Endothelial cell of umbilical vein (primary cell): ENCODE measurements at places on chromosomes 5 and 9. TPM values are rescaled to one million over a fixed set of nuclear protein-coding genes. Genes with fewer than 3 reads are reported as not detected.

GRCh38 chr5:61228229-61228628 is 66.0 kb upstream of the SMIM15 start:
- H3K36me3 ChIP-seq: no peaks in the 10 kb centered on the region
- peaks cover 8% of the 10 kb centered on the region for H3K4me1 ChIP-seq
- H3K27me3 ChIP-seq: no peaks in the 10 kb centered on the region
- H3K27ac ChIP-seq: no peak overlapping the region
- no peak overlapping the region for H3K4me3 ChIP-seq
- peak; percentile 42 for DNase-seq

DNA sequence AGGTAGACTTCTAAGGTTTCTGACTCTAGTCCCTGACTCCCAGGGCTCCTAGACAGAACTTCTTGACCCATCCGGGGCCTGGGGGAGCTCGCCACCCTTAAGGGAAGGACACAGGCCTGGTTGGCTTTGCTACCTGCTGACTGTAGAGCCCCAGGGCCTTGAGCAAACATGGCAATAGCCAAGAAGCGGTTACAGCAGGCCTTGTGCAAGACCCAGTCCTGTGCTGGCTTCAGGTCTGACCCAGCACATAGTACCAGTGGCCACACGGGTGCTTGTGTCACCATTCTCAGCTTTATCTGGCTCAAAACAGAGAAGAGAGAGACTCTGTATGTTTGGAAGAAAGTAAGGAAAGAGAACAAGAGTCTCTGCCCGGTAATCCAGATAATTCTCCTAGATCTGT is 41.8 kb downstream of the AP3B1 start:
- H3K4me3 ChIP-seq: no peak overlapping the region
- no peak overlapping the region for H3K27ac ChIP-seq
- no peaks in the 10 kb centered on the region for H3K4me1 ChIP-seq
- no peaks in the 10 kb centered on the region for H3K36me3 ChIP-seq
- DNase-seq: no peak

DNA sequence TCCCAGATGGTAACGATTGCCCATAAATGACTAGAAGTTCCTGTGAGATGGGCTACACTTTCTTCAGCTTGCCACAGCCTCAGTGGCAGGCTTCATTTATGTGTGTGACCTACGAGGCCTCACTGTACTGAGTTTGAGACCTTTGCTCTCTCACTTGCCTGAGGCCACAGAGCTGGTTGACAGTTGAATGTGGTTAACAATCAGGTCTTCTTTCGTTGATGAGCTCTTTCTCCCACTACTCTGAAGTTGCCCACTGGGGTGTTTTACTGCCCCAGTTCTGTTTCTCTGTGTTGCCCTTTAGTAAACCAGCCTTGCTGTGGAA is 70.5 kb downstream of the CYFIP2 start:
- no peaks in the 10 kb centered on the region for H3K36me3 ChIP-seq
- DNase-seq: no peak
- no peak overlapping the region for H3K4me3 ChIP-seq
- H3K4me1 ChIP-seq: no peaks in the 10 kb centered on the region
- H3K27ac ChIP-seq: no peak overlapping the region

DNA sequence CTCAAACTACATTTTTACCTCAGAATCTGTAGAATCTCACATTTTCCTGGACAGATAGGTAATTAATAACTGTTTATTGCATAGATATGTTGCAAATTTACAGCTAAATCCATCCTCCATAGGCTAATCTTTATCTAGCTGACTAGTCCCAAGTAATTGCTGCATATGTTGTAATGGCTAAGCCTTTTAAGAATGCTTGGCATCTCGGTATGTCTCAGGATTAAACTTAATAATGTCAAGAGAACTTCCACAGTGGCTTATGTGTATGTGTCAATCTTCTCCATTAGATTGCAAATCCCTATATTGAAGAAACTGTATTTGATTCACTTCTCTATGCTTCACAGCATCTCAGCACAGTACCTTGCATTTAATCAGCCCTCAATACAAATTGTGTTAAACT is 131.9 kb downstream of the PRDM9 start:
- H3K4me3 ChIP-seq: no peak overlapping the region
- no peaks in the 10 kb centered on the region for H3K36me3 ChIP-seq
- no peaks in the 10 kb centered on the region for H3K27me3 ChIP-seq
- no peak overlapping the region for H3K27ac ChIP-seq

DNA sequence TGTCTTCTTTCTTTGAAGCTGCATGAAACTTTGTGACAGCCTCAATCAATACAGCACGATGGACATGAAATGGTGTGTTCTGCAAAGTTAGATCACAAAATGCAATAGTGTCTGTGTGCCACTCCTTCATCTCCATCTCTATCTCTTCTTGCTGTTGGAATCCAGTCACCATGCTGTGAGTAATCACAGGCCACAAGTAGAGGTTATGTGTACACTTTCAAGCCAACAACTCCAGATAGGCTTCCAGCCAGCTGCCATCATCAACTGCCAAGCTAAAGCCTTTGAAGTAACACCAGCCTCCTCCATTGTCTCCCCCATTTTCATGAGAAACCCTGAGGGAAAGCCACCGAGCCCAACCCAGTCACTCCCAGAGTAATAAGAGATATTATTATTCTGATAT is 360.6 kb downstream of the PTPRD start:
- H3K27me3 ChIP-seq: no peaks in the 10 kb centered on the region
- no peaks in the 10 kb centered on the region for H3K36me3 ChIP-seq
- no peak overlapping the region for H3K4me3 ChIP-seq

DNA sequence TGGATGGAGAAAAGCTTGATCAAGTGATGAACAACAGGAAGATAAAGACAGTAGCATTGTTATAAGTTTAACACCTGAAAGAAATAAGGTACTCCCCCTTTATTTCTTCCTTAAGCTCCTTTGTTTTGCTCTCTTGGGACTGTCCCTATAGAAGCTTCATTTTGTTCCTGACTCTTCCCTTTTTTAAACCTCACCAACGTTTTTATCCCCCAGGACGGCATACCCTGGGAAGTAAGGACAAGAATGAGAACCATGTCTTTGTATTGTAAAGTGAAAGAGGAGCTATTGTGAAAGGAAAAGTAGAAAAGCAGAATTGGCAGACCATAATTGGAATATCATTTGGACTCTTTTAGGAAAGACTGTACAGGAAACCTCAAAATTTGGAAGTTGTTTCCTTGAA is 1368.6 kb upstream of the C9orf72 start:
- DNase-seq: no peak
- no peaks in the 10 kb centered on the region for H3K4me1 ChIP-seq
- no peaks in the 10 kb centered on the region for H3K36me3 ChIP-seq
- H3K4me3 ChIP-seq: no peak overlapping the region
- no peak overlapping the region for H3K27ac ChIP-seq
- H3K27me3 ChIP-seq: no peaks in the 10 kb centered on the region

DNA sequence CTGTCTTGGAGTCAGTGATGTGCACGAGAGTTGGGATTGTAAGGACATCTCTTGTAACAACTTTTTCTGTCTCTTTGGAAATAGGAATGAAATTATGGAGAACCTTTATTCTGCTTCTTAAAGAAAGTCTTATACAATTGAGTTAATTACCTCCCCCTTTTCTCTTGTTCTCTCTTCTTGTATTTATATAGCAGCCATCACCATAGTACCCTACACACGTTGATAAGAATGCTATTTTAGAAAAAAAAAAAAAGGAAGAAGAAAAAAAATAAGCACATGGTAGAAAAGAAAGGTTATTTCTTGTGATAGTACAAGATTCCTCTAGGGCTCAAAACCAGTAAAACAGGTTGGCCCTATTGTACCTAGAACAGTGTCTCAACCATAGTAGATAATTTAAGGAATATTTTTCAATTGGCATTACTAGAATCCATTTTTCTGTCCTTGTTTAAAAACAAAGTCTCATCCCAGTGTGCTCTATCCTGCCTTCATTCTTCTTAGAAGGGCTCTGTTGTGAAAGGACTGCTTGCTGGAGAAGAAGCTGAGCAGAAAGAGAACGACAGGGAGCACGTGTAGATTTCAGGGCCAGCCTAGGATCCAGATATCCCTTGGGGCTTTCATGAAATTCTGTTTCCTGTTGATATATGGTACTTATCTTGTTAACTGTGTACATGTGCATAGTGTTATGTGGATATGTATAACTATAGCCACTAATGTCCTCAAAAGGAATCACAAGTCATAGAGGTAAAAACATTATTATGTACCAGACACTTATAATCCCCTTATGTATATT is 392.3 kb upstream of the MEF2C start:
- no peak overlapping the region for H3K27ac ChIP-seq
- H3K27me3 ChIP-seq: no peaks in the 10 kb centered on the region
- DNase-seq: no peak
- H3K4me1 ChIP-seq: no peaks in the 10 kb centered on the region
- H3K4me3 ChIP-seq: no peak overlapping the region
- no peaks in the 10 kb centered on the region for H3K36me3 ChIP-seq

DNA sequence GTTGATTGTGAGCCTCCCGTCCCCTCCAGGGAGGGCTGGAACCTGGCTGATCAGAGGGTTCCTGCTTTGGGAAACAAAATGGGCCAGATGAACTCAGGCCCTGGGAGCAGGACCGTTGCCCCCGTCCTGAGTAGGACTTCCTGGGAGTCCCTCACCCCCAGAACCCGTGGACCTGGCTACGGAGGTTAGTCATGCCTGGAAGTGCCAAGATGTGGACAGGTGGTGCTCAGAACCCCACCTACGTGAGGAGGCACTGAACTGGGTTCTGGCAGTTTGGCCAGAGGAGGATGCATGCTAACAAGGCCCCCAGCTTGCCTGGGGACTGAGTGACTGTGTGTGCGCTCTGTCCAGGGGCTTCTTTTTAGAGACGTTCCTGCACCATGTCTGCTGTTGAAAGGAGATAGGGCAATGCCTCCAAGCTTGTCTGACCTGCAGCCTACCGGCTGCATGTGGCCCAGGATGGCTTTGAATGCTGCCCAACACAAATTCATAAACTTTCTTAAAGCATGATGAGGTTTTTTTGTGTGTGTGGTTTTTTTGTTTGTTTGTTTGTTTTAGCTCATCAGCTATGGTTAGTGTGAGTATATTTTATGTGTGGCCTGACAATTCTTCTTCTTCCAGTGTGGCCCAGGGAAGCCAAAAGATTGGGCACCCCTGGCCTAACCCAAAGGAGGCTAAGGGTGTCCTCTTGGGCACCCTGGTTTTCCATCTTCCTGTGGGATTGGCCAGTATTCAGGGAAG is 1.8 kb upstream of the DAB2IP start:
- H3K36me3 ChIP-seq: no peaks in the 10 kb centered on the region
- peaks cover 25% of the 10 kb centered on the region for H3K4me1 ChIP-seq
- no peak for DNase-seq
- no peak overlapping the region for H3K4me3 ChIP-seq

GRCh38 chr5:173618927-173619519 is 2.6 kb upstream of the BOD1 start:
- no peaks in the 10 kb centered on the region for H3K36me3 ChIP-seq
- no peak overlapping the region for H3K27ac ChIP-seq
- no peak overlapping the region for H3K4me3 ChIP-seq
- no peaks in the 10 kb centered on the region for H3K27me3 ChIP-seq

DNA sequence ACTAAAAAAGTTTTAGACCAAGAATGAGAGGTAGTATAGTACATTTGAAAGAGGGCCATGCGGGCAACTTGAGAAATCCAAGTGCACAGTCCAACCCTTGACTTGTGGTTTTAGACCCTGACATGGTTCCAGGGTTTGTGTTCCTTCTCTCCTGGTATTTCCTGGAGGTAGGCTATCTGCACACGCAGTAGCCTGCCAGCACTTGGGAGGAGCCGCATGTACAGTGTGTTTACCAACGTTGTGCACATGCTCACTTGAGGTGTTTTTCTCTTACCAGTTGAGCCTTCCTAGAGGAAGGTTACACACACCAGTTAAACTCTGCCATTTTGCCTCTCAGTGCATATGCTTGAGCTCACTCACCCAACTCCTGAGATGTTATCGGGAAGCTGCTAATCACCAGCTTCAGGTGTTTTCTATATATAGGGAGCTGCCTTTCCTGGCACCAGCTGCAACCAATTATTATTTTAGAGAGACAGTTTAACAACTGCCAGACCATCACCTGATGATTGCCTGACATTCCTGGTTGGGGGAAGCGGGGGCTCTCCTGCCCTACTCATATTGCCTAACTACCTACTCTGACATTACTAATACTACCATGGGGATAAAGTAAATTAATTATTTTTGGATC is 593.4 kb upstream of the TUSC1 start:
- H3K27me3 ChIP-seq: no peaks in the 10 kb centered on the region
- H3K27ac ChIP-seq: no peak overlapping the region

DNA sequence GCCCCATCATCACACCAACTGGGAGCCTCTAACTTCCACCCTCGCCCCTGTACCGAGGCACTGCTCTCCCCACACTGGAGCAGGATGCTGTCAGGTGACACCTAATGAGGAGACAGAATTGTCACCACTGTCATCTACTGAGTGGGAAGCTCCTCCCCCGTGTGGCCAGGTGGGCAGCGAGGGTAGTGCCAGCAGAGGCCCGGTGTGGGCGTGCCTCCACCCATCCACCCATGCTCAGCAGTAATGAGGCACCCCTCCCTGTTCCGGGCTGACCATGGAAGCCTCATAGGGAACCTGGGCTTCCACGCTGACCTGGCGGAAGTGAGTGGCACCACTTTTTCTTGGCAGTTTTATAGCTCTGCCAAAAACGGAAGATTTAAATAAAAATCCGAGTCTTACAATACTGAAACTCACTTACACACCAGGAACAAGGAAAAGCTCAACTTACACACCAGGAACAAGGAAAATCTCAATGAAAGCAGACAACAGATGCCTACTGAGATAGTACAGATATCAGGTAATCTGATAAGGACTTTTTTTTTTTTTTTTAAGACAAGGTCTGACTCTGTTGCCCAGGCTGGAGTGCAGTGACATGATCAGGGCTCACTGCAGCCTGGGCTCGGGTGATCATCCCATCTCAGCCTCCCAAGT is 30.6 kb upstream of the ASS1 start:
- no peak overlapping the region for H3K27ac ChIP-seq
- H3K36me3 ChIP-seq: no peaks in the 10 kb centered on the region
- H3K4me3 ChIP-seq: no peak overlapping the region

DNA sequence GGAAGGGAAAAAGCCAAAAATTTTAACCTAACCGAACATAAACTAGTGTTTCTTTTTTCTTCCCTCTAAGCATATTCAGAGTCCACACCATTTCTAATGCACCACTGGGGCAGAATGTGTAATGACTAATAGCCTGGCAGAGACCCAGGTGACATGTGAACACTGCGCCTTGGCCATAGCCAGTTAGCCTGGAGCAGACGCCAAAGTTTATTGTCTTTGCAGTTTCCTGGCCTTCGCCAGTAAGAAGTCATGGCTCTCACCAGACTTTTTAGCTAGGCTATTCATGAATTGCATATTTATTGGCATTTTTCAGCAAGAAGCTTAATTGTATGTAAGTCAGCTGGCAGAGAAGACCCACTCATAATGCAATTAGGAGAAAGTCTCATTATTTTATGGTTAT is 182.8 kb upstream of the SLC27A6 start:
- no peaks in the 10 kb centered on the region for H3K36me3 ChIP-seq
- peak overlapping the region; percentile 76 for H3K27ac ChIP-seq
- peaks cover 22% of the 10 kb centered on the region for H3K4me1 ChIP-seq

Gene KIF4B
- 0.14 and 0.44 TPM in 2 replicates for total RNA-seq

Gene NEUROG1
- not detected in 2 replicates for total RNA-seq

Gene SOX30
- total RNA-seq: not detected in 2 replicates

Gene OTULINL
- 0.37 and 0.42 TPM in 2 replicates for total RNA-seq
